ENCODE measurements at places on chromosomes 6 and 20. TPM values are rescaled to one million over a fixed set of nuclear protein-coding genes. Genes with fewer than 3 reads are reported as not detected.

The VNN1 gene
- total RNA-seq, result not detected

The POU3F2 gene
- total RNA-seq, result not detected

The LRRC1 gene
- total RNA-seq, result 5.0 TPM

The ZNF343 gene
- total RNA-seq, result 17.5 TPM

The CLIC5 gene
- not detected for total RNA-seq

The TDRD6 gene
- 0.17 TPM for total RNA-seq

The TMEM74B gene
- total RNA-seq, result not detected

The DEFB113 gene
- total RNA-seq, result not detected

The DCDC2 gene
- not detected for total RNA-seq

The PTCRA gene
- total RNA-seq, result not detected

The SS18L1 gene
- total RNA-seq, result 5.8 TPM

The BMP2 gene
- 20.7 TPM for total RNA-seq

The FAM83C gene
- total RNA-seq, result not detected

The NFATC2 gene
- total RNA-seq, result under 0.01 TPM

The COMMD7 gene
- total RNA-seq, result 32.3 TPM

The CPNE5 gene
- 0.15 TPM for total RNA-seq

The CDH4 gene
- 2.0 TPM for total RNA-seq

The WFDC12 gene
- not detected for total RNA-seq

The MAD2L1BP gene
- 30.4 TPM for total RNA-seq

The CALHM5 gene
- 6.3 TPM for total RNA-seq

The GNL1 gene
- 78.9 TPM for total RNA-seq

The TCF19 gene
- 23.1 TPM for total RNA-seq

The GMNN gene
- total RNA-seq, result 5.6 TPM

The DEFB128 gene
- not detected for total RNA-seq

The PERP gene
- total RNA-seq, result 46.6 TPM

The SDCBP2 gene
- 1.9 TPM for total RNA-seq

The BFSP1 gene
- total RNA-seq, result 2.3 TPM

The RANBP9 gene
- total RNA-seq, result 46.0 TPM

The HLA-DOA gene
- total RNA-seq, result under 0.01 TPM

The TAAR2 gene
- total RNA-seq, result not detected

The KHDC1L gene
- total RNA-seq, result not detected

The ATXN1 gene
- total RNA-seq, result 37.8 TPM

The TLDC2 gene
- total RNA-seq, result 0.15 TPM

The HNF4A gene
- not detected for total RNA-seq

The DUSP15 gene
- total RNA-seq, result not detected

The LIN28B gene
- not detected for total RNA-seq

The GSTA3 gene
- total RNA-seq, result not detected

The L3MBTL1 gene
- total RNA-seq, result 10.4 TPM

The UBD gene
- total RNA-seq, result 0.66 TPM

The THBD gene
- 27.3 TPM for total RNA-seq

The SLC13A3 gene
- 6.0 TPM for total RNA-seq

The PPP1R16B gene
- total RNA-seq, result under 0.01 TPM

The TP53RK gene
- 18.9 TPM for total RNA-seq

The OR2H1 gene
- not detected for total RNA-seq

The CLPSL2 gene
- total RNA-seq, result not detected

The GSTA1 gene
- not detected for total RNA-seq

The CALHM6 gene
- 0.44 TPM for total RNA-seq

The DSN1 gene
- total RNA-seq, result 31.1 TPM

The LBP gene
- not detected for total RNA-seq

The DLGAP4 gene
- total RNA-seq, result 35.1 TPM

The NMBR gene
- total RNA-seq, result not detected

The GMEB2 gene
- total RNA-seq, result 10.6 TPM

The GJA10 gene
- total RNA-seq, result not detected

The GRM1 gene
- total RNA-seq, result under 0.01 TPM

The HUS1B gene
- 0.99 TPM for total RNA-seq

The SLC35D3 gene
- total RNA-seq, result not detected

The RIPK1 gene
- total RNA-seq, result 26.6 TPM
